NCI-H524 (cell line): ENCODE measurements at places on chromosomes 1 and 21.

- peak; percentile 44 for DNase-seq
Observed at GRCh38 chr1:54884768-54885167, 2.2 kb downstream of the DHCR24 start.

GRCh38 chr21:45611296-45611695 lies 32.2 kb upstream of the PCBP3 start:
- DNase-seq = no peak

GRCh38 chr1:67741736-67742135 lies 56.7 kb downstream of the GADD45A start:
- no peak for DNase-seq

GRCh38 chr1:155127967-155128754 lies 485 bp downstream of the EFNA1 start:
- no peak for DNase-seq
